Activated CD8-positive, alpha-beta memory T cell treated with anti-CD3 and anti-CD28 coated beads for 4 hours (primary cell): ENCODE measurements at places on chromosomes 1 and 21.

DNA sequence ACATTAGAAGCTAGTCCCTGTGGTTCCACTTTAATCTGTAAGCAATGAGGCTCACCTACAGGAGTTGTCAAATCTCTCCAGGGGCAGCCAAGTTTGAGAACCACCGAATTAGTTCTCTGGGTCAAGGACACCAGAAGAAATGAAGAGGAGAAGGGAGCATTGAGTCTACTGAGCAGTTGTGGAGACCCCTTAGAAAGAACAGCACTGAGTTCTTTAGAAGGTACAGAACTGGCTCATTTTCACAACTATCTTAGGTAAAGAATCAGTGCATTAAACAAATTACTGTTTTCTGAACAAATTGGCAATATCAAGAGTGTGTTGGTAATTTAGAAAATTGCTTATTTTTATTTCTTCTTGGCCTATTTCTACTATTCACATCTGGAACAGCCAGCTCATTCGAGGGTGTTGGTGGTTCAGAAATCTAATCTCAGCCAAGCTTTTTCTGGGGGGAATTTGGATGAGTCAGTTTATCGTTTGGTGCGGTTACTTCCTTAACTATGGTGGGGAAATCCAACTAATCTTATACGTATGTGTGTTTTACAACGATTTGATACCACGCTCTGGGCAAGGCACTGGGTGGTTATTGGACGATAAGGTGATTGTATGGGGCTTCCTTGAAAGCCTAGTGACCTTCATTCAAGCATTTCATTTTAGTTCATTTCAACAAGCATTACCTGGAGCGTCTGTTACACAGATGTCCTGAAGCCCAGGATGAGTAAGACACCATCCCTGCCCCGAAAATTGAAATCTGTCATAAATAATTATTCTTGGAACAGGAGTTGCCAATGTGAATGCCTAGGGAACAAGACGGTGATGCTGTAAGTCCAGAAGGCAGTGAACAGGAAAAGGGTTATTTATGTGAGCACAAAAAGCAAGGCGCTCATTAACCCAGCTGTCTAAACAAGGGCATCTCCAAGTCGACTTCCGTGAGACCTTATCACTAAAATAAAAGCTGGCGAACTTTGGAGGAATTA is 52.0 kb upstream of the TMPRSS2 start:
- no peak for DNase-seq

GRCh38 chr1:226920446-226920894 is 19.6 kb upstream of the COQ8A start:
- no peak for DNase-seq

DNA sequence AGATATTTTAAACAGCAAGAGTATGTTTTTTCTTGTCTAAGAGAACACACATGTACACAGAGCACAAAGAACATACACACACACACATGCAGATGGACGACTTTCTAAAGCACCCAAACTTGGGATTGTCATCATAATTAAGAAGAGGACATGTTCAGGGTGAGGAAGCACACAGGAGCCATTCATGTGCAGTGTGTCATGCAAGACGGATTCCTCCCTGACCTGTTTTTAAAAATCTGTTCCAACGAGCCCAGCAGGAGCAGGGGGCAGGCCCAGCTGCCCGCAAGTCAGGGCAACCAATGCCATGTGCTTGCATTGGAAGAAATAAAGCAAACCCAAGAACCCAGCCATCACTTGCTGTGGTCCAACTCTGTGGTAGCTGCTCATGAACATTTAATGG is 167.3 kb upstream of the ZNF644 start:
- no peak for DNase-seq

- DNase-seq: no peak
Measured at GRCh38 chr1:206925106-206925736, 3.5 kb upstream of the FCMR start.

- no peak for DNase-seq
Measured at GRCh38 chr21:46369520-46370235, 45.7 kb downstream of the PCNT start.

GRCh38 chr1:64956010-64956640 is 10.2 kb downstream of the JAK1 start:
- DNase-seq: no peak

- DNase-seq: no peak
Measured at GRCh38 chr1:77776007-77776700, 3.3 kb upstream of the MIGA1 start.

DNA sequence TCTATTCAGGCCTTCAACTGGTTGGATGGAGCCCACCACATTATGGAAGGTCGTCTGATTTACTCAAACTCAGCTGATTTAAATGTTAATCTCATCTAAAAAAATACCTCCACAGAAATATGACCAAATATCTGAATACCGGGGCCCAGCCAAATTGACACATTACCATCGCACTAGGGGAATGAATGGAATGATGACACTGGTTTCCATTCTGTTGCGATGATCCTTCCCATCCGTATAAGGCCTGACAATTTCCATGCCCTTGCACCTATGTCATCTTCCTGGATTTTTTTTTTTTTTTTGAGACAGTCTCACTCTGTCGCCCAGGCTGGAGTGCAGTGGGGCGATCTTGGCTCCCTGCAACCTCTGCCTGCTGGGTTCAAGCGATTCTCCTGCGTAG is 397.5 kb downstream of the KIF26B start:
- DNase-seq: no peak

DNA sequence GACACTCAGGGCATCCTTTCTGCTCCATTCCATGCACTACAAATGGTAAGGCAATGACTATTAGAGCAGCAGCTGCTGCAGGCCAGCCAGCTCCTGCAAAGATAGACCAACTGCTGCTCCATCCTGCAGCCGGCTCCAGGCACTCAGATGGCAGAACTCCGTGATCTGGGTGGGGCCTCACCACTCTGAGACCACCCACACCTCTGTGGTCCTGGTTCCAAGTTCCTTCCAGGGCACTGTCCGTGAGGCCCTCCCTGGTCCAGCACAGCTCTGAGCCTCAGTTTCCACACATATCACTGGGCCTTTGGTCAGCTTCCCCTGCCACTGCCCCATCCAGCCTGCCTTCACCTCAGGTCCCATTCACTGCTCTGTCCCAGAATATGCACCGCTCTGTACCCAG is 114.7 kb downstream of the DMRTB1 start:
- no peak for DNase-seq

DNA sequence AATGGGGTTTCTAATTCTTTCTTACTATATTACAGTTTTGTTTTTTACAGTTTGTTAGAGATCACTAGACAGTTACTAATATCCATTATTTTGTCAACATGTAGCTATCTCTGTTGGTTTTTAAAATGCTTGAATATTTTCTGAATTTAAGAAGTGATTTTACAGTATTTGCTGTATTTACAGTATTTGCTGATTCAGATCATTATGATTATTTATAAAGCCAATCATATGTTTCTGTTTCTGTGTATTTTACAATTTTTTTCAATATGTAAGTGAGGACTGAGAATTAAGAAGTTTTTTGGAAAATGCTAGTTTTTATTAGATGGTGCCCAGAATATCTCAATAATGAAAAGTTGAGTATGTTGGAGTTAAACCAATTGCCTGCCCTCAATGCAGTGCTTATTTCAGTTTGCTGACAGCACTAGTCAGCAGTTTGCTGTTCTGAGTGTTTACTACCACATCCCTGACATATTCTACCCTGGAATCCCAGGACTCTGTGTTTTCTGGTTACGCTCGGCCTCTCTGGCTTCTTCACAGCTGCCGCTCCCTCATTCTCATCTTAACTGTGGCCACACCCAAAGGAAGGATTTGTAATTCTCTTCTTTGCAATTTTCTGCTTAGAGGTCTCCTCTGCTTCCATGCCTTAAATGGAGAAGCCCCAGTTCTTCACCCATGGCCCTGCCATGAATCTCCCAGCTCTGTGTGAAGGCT is 68.0 kb upstream of the BACH1 start:
- DNase-seq: no peak

- no peak for DNase-seq
Measured at GRCh38 chr1:66932291-66932690, 7.5 kb downstream of the MIER1 start.

DNA sequence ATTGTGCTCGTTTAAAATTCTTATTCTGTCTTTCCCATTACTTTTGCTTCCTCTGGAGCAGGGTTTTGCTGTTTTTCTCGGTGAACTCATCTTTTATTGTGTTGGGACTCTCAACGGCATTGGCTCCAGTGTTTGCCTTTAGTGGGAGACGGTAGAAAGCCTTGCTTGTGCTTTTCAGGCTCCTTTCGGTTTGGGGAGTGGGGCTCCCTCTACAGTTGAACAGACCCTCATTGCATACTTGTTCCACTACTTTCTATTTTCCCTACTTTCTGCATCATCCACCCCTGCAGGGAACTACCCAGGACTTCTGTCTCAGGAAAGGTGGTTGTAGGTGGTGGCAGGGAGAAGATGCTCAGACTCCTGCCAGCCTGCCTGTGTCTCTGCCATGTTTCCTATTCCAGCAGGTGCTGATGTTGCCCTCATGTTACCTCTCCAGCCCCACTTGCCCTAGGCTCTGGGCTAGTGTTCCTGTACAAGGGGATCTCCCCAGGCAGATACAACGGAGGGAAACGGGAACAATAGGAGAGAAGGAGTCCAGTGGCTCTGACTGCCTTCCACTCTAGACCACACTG is 68.5 kb upstream of the ZBTB18 start:
- no peak for DNase-seq

GRCh38 chr1:46401154-46401913 is 7.2 kb downstream of the FAAH start:
- no peak for DNase-seq

DNA sequence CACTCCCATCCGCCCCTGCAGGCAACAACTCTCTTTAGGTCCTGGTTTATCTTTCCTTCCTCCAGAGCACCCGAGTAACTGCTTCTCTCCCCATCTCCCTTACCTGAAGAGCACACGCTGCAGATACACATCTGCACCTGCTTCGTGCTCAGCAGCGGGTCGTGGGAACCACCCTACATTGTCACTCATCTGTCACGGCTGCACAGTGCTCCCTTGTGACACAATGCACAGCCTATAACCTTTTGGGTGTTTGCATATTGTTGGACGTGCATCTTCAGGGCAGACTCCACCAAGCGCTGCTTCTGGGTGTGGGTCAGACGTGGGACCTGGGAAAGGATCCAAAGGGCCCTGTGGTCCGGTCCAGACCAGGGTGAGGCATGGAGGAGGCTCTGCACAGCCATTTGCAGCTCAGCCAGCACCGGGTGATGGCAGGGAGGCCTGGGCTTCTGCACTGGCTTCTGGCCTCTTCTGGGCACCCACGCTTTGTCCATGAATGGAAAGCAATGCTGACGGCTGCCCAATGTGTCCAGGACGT is 42.5 kb downstream of the WDR4 start:
- no peak for DNase-seq

- DNase-seq: no peak
Measured at GRCh38 chr1:243454328-243454997, 198.6 kb downstream of the SDCCAG8 start.

- DNase-seq: no peak
Measured at GRCh38 chr1:161158316-161159010, 837 bp upstream of the USP21 start.

GRCh38 chr1:167765496-167765895 is 43.7 kb downstream of the MPZL1 start:
- DNase-seq: no peak

DNA sequence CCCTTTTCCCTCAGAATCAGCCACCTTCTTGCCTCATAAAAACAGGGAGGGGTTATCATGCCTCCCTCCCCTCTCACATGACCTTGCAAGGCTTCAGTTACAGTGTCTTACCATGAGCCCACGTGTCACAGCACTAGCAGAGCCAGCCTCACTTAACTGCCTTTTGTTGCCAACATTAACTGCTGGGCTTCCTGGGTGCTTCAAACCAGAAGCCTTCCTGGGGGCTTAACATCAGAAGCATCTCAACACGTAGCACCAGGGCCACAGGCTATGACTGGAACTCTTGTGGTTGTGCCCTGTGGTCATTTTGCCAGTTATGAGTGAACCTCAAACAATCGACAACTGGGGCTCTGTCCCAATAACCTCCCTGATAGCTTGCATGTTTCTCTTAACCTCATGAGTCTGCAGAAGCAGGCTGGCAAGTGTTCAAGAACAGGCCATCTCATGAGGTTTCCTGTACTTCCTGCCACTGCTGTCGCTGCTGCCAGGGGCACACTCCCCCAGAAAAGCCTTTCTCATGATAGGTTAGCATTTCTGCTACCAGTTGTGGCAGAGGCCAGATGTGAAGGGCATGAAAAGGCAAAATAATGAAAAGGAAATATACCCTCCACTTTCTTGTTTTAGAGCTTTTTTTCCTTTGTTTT is 132.2 kb downstream of the GLUL start:
- peak; percentile 6 for DNase-seq

GRCh38 chr1:164618202-164618564 is 59.2 kb downstream of the PBX1 start:
- DNase-seq: no peak

DNA sequence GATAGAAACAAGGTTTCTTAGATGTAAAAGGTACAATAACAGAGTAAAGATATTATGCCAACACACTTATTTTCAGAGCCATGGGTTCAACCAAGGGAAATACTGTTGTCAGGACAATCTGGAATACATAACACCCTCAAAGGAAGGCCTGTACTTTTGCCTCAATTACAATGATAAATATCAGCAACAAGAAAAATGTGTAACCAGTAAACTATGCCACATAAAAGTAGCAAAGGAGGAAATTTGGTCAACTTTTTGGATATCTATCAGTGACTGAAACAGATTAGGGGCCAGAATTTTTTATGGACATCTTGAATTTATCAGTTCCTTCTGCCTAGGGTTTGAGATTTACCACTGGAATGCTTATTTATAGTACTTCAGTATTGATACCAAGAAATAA is 24.6 kb upstream of the RAP1GAP start:
- no peak for DNase-seq

GRCh38 chr21:14073615-14074014 is 137.1 kb downstream of the LIPI start:
- no peak for DNase-seq

- no peak for DNase-seq
Measured at GRCh38 chr1:14926229-14926628, 227.3 kb upstream of the TMEM51 start.

DNA sequence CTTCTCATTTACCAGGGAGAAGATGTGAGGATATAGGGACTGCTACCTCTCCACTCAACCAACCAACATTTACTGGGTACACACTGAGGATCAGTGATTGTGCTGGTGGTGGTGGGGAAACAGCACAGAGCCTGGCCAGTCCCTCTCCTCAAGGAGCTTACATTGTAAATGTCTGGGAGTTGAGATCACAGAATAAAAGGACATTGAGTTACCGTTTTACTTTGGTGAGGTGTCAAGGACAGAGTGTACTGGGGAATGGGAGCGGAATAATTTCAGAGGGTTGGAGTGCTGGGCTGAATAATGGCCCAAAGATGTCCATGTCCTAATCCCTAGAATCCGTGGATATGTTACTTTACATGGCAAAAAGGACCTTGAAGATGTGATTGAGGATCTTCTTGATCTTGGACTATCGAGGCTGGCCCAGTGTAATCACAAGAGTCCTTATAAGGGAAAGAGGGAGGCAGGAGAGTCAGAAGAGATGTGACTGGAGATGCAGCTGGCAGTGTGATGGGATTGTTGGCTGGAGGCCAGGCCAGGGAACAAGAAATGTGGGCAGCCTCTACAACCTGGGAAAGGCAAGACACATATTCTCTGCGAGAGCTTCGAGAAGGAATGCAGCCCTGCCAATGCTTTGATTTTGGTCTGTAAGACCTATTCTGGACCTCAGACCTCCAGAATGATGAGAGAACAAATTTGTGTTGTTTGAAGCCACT is 26.6 kb upstream of the RWDD3 start:
- DNase-seq: no peak
